ENCODE measurements at places on chromosomes 13 and 19.

DNA sequence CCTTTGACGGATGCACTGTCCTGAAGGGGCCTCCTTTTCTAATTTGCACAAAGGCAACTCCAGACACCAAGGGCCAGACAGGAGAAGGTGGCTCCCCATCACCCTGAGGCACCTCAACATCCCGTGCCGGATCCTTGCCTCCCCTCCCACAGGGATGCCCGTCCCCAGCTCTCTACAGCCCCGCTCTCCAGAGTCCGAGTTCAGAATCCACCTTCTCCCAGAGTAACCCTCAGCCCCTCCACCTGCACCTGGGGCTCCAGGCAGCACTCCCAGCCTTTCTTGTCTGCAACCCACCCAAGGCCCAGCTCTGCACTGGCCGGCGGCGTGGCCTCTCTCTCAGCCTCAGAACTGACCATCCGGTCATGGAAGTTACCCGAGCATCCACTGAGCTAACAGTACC is 4.8 kb downstream of the NDUFB7 start:
- no peak for DNase-seq

DNA sequence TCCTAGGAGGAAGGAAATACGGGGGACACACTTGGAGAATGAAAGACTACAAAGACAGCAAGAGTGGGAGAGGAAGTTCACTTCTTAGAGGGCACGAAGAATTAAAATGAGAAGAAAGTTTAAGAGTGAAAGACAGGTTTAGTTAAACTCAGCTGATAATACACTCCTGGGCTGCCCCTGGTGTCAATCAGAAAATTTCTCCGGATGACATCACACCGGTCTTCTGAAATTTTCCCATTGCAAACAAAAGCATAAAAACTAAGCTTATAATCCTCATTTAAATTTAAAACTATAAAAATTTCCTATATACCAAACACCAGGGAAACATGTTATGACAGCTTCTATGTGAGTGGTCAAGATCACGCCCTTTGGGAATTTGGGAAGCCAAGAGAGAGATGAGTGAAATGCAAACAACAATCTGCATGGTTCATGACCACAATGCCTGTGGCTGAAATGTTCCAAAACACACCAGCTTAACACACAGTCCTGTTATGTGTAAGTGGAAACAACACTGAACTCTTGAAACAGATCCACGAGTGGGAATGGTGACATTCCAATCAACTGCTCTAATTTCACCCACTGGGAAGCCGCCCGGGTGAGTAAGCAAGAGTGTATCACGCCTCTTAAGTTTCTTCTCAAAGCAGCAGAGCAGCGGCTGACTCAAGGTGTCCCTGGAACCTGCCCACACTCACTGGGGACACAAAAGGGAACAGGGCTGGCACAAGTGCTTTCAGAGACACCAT is 49.0 kb downstream of the BRD4 start:
- DNase-seq: peak; percentile 28

- no peak for DNase-seq
Observed at GRCh38 chr13:61670384-61671161, 254.9 kb upstream of the PCDH20 start.

DNA sequence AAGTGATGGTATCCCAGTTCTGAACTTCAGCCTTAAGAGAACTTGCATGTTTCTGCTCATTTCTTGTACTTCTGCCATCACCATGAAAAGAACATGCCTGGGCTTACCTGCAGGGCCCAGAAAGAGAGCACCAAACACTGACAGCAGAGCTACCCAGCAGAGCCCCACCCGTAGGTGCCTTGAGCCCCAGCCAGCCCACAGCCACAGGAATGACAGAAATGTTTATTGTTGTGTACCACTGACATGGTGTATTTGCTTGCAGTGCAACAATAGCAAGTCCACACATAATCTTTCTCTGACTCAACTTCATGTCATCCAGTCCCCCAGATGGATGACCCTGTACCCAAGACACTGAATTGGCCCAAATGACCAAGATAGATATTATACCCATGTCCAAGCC is 195.2 kb downstream of the TSHZ3 start:
- DNase-seq: no peak

DNA sequence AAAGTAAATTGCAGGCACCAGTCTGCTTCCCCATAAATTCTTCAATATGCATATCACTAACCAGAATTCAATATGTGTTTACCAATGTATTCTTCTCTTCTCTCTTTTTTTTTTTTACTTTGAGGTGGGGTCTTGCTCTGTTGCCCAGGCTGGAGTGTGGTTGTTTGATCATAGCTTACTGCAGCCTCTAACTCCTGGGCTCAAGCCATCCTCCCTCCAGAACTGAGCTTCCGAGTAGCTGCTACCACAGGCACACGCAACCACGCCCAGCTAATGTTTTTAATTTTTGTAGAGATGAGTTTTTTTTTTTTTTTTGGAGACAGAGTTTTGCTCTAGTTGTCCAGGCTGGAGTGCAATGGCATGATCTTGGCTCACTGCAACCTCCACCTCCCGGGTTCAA is 16.8 kb downstream of the LTBP4 start:
- DNase-seq: no peak

GRCh38 chr13:74115133-74115532 is 19.1 kb downstream of the KLF12 start:
- DNase-seq: no peak

- no peak for DNase-seq
Observed at GRCh38 chr13:93343097-93343496, 116.5 kb downstream of the GPC6 start.

GRCh38 chr19:43519436-43520088 is 7.4 kb downstream of the ETHE1 start:
- peak; percentile 83 for DNase-seq

GRCh38 chr19:459724-460511 is 915 bp downstream of the SHC2 start:
- DNase-seq: peak; percentile 29

GRCh38 chr13:30446126-30446500 is 19.6 kb downstream of the HMGB1 start:
- DNase-seq: no peak

GRCh38 chr13:84867246-84867645 is 932.0 kb downstream of the SLITRK6 start:
- no peak for DNase-seq

Measured in activated naive CD4-positive, alpha-beta T cell treated with anti-CD3 and anti-CD28 coated beads, Interleukin-2, amount 50 U/mL, for 16 hours (primary cell).